ENCODE measurements at places on chromosomes 5 and 9. TPM values are rescaled to one million over a fixed set of nuclear protein-coding genes. Genes with fewer than 3 reads are reported as not detected.

Gene SPATA24
- total RNA-seq = 8.8 TPM

Gene LRRC26
- 0.53 TPM for total RNA-seq

Gene PLK2
- total RNA-seq = 38.8 TPM

DNA sequence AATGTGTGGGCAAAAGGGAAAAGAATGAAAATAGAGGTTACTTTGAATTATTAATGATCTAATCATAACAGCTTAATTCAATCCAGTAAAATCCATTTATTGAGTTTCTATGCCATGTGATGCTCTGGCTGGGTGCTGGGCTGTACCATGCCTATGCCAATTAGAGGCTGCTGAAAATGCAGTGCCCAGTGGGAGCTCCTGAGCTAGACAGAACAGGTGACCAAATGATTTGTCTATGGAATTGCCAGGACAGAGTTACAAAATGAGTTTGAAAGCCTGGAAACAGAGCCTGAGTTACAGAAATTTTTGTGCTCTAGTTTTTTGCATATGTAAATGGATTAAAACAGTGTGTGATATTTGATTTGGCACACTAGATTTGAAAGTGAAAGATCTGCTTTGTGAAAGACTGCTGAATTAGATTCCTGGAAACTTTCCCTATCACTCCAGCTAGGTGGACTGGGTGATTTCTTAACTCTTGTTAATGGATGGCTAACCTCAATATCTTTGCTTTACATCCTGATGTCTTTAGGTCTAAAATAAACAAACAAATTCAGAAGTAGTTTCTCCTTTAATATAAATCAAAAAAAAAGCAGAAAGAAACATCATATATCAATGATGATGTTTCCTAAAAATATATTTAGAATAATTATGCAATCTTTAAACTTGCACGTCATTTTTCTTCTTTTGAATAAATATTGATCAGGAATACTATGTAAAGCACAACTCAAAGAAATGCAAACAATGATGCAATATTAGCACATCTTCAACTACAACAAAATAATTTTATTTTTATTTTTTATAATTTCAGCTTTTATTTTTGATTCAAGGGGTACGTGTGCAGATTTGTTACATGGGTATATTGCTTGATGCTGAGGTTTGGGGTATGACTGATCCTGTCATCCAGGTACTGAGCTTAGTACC is 194.8 kb upstream of the FBXL7 start:
- no peak for DNase-seq

GRCh38 chr9:472479-473075 is 257.9 kb downstream of the DOCK8 start:
- no peak for DNase-seq
